ENCODE measurements at places on chromosomes 12 and 14.

DNA sequence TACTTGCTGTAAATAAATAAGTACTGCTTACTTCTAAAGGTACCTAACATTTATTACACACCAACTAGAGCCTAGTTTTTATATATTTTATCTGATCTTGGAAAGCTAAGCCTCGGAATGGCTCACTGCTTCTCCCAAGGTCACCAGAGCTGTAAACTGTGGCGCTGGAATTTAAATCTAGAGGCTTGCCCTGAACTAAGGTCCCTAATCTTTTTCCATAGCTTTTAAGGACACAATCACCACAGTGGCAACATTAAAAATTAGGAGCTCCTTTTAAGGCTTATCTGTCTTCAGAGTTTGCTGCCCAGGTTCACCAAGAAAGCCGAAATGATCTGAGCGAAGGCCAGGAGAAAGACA lies 670 bp downstream of the CCNB1IP1 start:
- DNase-seq: no peak

GRCh38 chr12:111409780-111410430 lies 4.2 kb downstream of the SH2B3 start:
- DNase-seq: no peak

GRCh38 chr14:86501611-86502010 lies 971.7 kb downstream of the FLRT2 start:
- DNase-seq: no peak

GRCh38 chr12:62760779-62761178 lies 174.2 kb downstream of the PPM1H start:
- DNase-seq: no peak

- DNase-seq: no peak
These were observed 27.3 kb upstream of the KLRF1 start for GRCh38 chr12:9799961-9800360.

All from NCI-H1092 treated with DMSO at 0.1 percent for 48 hours (cell line).